T-helper 9 cell (primary cell): ENCODE measurements at places on chromosomes 16 and 17.

GRCh38 chr16:69848637-69849545 is 86.8 kb downstream of the WWP2 start:
- DNase-seq = no peak

- DNase-seq = no peak
These were observed 606.3 kb upstream of the CDH11 start for GRCh38 chr16:65728167-65728566.

DNA sequence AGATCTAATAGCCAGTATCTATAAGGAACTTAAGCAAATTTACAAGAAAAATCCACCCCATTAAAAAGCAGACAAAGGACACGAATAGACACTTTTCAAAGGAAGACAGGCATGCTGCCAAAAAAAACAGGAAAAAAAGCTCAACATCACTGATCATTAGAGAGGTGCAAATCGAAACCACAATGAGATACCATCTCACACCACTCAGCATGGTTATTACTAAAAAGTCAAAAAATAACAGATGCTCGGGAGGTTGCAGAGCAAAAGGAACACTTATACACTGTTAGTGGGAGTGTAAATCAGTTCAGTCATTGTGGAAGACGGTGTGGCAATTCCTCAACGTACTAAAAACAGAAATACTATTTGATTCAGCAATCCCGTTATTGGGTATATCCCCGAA is 9.6 kb downstream of the STX8 start:
- DNase-seq = no peak

GRCh38 chr16:55418586-55418985 is 60.4 kb upstream of the MMP2 start:
- no peak for DNase-seq

DNA sequence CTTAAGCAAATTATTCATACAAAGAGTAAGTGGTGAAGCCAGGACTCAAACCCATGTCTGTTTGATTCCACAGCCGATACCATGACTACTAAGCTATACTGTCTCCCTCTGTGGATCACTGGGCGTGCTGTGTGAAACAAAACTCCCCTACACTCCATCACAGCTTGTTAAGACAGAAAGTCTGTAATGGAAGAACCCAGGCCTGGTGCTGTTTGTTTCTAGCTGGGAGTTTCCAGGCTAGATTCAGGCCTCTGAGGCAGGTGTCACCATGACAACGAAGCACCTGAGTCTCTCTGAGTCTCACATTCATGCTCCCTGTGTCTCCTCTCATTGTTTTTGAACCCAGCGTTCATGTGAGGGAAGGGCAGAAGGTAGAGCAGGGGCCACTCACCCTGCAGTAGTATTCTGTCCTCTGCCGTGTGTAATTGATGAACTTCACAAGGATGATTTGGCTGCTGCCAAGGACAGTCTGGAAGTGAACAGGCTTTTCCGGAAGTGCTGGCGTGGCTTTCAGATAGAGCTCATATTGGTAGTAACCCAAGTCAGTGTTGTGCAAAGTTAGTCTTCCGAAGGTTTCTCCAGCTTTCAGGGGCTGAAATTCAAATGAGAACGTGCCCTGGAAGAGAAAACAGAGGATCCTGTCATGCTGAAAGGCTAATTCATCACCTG is 8.6 kb upstream of the VAC14 start:
- no peak for DNase-seq

GRCh38 chr17:52828621-52829020 is 670.1 kb upstream of the CA10 start:
- DNase-seq = no peak

GRCh38 chr17:36459045-36459444 is 27.4 kb upstream of the ZNHIT3 start:
- DNase-seq = no peak

GRCh38 chr16:11890231-11890965 is 25.4 kb downstream of the GSPT1 start:
- no peak for DNase-seq
